ENCODE measurements at places on chromosomes 7 and 10.

DNA sequence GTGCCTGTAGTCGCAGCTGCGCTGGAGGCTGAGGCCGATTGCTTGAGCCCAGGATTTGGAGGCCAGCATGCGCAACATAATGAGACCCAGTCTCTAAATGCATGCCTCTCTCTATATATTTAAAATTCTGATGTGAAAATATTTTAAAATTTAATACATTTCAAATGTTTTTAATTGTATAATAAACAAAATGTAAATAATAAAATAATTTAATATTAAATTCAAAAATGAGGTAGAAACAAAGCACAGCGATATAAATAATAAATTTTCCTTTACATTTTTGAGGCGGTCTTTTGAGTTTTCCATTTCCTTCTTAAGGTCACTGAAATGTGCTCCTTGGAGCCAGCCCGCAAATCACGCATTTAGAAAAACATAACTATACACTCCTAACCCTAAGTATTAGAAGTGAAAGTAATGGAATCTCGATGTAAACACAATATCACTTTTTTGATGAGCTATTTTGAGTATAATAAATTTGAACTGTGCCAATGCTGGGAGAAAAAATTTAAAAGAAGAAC is 523 bp upstream of the CDK1 start:
- DNase-seq, result no peak

- DNase-seq, result no peak
Observed at GRCh38 chr7:139427788-139428187, 55.7 kb downstream of the KLRG2 start.

- DNase-seq, result no peak
Observed at GRCh38 chr7:91549878-91550277, 285.6 kb downstream of the FZD1 start.

DNA sequence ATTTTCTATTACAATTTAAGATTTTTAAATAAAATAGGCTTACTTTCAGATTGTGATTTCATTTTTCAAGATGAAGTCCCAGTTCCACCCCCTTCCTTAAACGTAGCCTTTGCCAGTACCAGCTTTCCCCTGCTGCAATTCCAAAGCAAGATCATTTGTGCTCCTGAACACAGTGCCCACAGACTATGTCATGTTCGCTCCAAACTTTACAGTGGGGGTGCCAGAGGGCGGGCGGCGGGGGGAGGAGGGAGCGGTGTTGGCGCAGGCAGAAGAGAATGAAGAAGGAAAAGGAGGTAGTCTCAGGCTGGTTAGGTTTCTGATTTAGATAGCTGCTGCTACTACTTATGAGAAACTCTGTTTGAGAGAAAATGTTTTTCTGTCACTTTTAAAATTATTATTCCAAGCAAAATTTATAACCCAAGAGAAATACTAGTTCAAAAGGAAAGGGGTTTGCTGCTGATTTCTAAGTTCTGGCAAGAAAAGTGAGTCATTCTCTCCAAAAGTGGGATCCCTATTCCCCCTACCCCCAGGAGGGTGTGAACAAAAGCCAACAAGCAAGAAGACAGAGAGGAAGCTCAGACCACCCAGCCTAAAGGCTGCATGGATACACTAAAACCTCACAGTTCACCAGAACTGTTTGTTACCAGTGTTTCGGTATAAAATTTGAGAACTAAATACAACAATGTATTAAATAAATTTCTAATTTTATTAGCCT is 109.6 kb downstream of the SRPK2 start:
- DNase-seq, result no peak

- DNase-seq, result no peak
Observed at GRCh38 chr10:100888957-100889356, 23.8 kb upstream of the SLF2 start.

GRCh38 chr10:124001391-124002148 is 91.8 kb downstream of the CHST15 start:
- DNase-seq, result no peak

DNA sequence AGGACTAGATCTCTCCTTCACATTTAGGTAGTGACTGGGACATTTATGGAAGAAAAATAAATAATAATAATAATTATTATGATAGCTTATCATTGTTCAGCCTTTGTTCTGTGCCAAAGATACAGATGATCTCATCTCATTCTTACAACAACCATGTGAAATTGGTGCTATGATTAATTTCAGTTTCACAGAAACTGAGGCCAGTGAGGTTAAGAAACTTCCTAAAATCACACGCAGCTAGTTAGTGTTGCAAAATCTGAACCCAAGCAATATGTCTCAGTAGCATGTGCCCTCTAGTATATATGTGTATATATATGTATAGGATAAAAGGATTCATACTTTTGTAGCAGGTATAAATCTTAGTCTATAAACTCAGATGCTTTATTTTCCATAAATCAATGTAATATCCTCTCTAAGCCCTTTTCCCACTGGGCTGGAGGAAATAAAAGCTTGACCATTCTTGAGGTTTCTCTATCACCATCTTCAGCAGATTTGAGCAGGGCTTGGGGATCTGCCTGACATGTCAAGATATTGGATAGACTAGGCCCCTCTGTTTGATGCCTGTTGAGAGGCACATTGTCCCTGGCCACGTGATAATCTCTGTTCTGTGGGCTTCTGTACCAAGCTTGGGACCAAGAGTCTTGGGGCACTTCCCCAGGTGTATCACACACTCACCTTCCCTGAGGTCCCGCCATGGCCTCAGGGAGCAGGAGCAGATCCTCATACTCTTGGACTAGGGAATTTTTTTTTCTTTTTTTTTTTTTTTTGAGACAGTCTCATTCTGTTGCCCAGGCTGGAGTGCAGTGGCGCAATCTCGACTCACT is 172.6 kb upstream of the NRP1 start:
- DNase-seq, result no peak

- DNase-seq, result no peak
Observed at GRCh38 chr10:73875139-73875475, 752 bp upstream of the CAMK2G start.

DNA sequence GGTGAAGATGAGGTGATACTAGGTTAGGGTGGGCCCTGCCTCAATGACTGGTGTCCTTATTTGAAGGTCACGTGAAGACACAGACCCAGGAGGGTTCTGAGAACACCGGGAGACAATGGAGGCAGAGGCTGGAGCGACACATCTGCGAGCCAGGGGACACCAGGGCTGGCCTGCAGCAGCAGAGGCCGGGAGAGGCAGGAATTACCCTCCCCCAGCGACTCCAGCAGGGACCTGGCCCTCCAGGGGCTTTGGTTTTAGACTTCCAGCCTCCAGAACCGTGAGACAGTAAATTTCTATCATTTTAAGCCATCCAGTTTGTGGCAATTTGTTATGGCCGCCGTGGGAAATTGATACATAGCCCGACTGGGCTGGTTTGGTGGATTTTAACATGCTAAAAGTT is 152.2 kb downstream of the DNAJB6 start:
- DNase-seq, result no peak

GRCh38 chr7:47188653-47189315 is 393.1 kb downstream of the TNS3 start:
- DNase-seq, result no peak

DNA sequence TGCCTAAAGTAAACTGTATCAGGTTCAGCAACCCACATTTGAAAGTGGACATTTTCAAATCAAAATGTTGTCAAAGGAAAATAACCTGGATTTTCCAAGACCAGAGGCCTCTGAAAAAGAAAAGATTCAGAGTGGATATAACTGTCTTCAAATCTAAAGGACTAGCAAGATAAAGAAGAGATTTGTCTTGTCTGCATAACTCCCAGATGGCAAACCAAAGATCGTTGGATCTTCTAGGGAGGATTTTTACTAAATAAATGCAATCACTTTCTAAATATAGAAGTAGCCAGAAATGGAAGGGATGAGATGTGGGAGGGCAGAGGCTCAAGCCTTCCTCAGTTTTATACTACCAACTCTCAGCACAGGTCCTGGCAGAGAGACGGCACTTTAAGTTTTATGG is 39.0 kb downstream of the CABCOCO1 start:
- no peak for DNase-seq

- DNase-seq, result no peak
Observed at GRCh38 chr7:17672783-17673182, 267.5 kb downstream of the SNX13 start.

DNA sequence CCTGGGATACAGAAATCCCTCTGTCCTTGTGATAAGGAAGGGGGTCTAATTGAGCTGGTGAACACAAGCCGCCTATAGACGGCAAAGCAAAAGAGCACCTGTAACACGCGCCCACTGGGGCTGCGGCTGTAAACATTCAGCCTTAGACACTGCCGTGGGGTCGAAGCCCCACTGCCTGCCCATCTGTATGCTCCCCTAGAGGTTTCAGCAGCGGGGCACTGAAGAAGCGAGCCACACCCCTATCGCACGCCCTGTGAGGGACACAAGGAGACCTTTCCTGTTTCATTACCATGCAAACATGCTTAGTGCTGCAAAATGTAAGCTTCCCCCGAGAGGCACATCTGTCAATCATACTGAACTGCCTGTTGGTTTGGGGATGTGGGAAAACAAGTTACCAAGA is 82.1 kb downstream of the NRP1 start:
- no peak for DNase-seq

GRCh38 chr10:44939691-44940401 is 19.8 kb upstream of the RASSF4 start:
- no peak for DNase-seq

DNA sequence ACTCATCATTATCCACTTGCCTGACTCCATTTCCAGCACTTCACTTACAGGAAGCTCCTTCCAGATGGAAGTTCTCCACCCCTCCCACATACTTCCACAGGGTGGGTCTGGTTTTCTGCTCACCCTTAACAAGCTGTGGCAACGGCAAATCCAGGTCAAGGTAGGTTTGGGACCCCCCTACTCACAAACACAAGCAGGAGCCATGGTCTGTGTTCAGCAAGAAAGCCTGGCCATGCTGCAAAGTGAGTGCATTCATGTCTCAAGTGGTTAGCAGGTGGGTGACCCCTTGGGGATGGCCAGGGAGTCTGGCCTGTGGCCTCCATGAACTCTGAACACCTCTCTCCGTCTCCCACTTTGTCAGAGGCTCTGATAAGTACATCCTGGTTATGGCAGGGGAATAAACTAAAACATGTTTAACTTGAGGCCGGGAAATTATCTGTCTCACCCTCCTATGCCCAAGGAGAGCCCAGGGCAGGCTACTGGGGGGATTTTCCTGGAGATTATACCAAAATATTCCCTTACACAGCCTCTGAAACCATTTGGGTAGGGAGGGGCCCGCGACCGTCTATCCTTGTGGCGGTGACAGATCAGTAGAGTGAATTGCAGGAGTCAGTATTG is 844 bp downstream of the XPNPEP1 start:
- DNase-seq, result no peak

Data from neuronal stem cell (in vitro differentiated cells).